ENCODE measurements at places on chromosomes 12 and 14.

DNA sequence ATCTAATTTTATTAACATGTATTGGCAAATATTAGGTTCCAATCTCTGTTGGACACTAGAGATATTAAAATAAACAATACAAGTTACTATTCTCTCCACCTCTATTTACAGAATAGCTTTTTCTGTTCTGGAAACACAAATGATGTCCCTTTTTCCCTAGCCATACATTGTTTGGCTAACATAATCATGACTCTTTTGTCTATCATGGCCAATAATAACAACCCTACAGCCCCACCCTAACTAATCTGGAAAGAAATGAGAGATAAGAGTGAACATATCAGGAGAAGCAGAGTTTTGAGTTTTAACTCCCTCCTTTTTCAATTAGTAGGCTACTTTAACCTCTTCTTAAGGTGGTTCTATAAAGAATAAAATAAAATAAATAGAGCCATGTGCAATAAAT, 40.2 kb downstream of the RASSF9 start:
- no peak for DNase-seq

GRCh38 chr12:81339071-81339470, 261.2 kb downstream of the ACSS3 start:
- no peak for DNase-seq

DNA sequence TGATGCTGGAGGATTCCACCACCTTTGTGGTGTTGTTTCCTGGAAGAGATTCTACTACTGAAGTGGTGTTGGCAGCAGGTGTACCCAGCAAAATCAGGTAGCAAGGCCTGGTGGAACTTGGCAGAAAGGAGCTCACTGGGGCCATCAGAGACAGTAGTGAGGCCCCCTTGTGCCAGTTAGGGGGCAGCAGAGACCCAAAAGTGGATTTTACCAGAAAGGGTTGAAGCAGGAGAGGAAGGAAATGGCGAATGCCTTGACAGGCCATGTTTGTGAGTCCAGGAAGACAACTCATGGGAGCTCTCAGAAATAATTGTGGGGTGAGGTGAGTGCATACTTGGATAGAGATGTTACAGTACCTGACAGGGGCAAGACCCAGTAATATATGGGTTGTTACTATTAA, 137.7 kb upstream of the FGD4 start:
- no peak for DNase-seq

DNA sequence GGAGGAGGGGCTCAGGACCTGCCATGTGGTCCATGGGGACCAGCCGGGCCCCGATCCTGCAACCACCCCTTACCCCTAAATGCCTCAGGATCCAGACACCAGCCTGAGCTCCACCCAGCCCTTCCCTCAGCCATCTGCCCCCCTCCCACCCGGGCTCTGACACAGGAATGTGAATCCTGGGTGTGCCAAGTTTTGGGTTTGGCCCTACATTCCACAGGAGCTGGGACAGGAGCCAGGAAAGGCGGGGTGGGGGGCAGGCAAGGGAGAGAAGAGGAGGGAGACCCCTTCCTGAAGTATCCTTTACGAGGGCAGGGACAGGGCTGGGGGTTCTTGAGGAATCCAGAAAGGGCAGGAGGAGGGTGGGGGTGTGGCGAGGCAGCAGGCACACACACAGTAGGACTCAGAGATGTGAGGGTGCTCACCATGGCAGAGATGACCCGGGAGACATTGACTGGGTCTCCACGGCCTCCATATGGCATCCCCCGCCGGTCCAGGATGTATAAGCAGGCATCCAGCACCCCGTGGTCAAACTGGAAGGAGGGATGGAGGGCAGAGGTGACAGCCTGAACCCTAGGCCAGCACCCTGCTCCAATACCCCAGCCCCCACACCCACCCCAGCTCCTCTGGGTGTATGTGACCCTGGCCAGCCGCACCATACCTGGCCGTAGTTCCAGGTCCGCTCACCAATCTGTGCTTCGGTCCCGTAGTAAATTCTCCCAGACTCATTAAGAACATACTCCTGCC, 3.5 kb downstream of the TGM1 start:
- no peak for DNase-seq

DNA sequence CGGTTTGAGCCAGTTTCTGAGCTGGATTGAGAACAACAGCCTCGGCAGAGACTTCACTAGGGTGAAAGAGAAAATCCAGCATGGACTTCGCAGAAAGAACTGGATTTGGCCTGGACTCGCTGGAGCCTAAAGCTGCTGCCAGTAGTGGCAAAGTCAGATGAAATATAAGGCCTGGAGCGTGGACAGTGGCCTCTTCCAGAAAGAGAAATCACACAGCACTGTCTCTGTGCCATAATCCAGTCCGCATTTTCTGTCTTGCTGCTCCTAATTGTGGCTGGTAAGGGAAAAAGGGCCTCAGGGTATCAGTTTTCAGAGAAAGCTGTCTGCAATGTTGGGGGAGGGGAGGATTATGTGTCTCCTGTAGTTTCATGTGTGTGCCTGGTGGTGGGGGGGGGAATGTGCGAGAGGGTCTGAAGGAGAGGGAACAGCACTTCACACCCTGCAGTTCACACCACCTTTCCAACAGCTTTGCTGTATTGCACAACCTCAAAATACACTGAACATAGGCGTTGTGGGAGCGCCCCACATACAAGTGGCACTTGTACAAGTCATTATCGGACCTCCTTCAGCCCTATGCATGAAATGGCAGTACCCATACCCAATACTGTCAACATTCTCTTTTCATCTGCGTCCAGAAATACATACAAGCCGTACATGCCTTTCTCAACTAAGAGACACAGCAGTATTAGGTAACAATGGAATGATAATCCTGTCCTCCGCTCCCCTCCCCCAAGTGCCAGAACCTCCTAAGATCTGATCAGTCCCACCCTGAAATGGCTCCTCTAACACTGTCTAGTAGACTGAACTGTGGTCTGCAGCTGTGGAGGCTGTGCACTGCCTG, 107.5 kb upstream of the ATF7IP start:
- DNase-seq: no peak

DNA sequence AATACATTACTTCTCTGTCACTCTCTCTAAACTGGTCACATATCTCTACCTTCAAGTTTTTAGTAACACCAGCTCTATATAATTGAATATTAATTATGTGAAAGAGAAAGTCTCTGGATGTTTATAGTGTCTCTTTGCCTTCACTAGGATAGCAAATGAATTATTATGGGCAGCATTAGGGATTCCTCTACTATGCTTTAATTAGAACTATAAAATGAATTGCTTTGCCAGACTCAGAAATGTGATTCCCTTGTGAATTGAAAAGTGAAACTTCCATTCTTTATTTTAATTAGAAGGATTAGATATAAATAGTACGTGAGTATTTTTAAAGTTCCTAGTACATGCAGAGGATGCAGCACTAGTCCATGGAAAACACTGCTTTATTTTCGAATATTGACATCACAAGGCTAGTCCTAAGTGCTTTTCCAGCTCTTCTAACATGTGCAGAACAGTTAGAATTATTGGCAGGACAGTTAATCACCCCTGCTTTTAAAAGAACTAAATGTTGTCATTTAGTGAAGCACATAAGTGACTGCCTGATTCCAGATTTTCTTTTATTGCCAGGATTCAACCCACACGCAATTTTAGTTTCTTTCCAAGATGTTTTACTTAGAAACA, 23.0 kb upstream of the REP15 start:
- DNase-seq: no peak

GRCh38 chr12:1797991-1798640, 22.2 kb upstream of the LRTM2 start:
- DNase-seq: no peak

GRCh38 chr14:81562818-81563217, 29.2 kb upstream of the SEL1L start:
- DNase-seq: no peak

GRCh38 chr14:44369401-44370123, 137.5 kb downstream of the FSCB start:
- DNase-seq: no peak

DNA sequence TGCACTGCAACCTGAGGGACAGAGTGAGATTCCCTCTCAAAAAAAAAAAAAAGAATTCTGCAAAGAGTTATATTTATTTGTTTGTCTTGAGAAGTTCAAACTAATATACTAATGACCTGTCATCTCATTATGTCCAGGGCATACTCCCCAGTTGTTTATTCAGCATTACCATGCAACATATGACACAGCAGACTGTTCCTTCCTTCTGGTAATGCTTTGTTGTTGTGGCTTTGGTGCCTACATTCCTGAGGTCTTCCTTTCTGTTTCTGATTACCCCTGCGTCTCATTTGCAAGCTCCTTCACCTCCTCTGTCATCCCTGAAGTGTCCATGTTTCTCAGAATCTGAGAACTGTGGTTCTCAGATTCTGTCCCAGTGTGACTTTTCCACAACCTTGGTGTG, 55.3 kb downstream of the DERA start:
- DNase-seq: no peak

DNA sequence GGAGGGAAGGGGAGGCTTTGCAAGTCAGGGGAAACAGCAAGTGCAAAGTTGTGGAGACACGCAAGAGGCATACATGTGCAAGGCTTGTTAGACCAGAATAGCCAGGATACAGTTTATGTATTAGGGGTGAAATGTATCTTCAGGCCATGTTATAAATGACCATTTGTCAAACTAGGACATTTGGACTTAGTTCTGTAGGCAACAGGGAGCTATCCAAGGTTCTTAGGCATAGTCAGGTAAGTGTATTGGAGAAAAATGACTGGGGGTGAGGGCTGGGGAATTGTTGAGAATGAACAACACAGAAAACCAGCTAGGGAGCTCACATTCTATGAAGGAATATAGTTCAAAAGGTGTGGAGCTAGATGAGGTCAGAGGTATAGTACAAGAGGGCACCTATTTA, 42.5 kb downstream of the TPH2 start:
- no peak for DNase-seq

- no peak for DNase-seq
Measured at GRCh38 chr12:40261937-40262336, 37.1 kb downstream of the LRRK2 start.

DNA sequence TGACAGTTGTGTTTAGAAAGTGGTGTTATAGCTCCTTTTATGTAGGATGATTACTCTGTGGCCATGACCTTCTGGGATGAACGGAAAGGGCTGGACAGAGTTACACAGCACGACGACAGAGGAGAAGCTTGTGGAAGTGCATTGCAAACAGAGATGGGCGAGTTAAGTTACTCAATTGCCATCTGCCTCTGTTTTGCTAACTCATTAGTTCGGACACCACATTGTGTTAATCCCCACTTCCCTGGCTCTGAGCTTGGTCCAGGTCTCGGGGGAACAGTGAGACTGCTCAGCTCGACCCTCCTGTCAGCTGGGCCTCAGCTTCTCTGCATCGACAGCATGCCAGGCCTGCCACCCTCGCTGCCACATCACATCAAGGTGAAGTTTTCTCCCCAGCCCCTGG, 408.0 kb downstream of the ZFP36L1 start:
- no peak for DNase-seq

- no peak for DNase-seq
Measured at GRCh38 chr14:92783813-92784431, 10.2 kb upstream of the GOLGA5 start.

DNA sequence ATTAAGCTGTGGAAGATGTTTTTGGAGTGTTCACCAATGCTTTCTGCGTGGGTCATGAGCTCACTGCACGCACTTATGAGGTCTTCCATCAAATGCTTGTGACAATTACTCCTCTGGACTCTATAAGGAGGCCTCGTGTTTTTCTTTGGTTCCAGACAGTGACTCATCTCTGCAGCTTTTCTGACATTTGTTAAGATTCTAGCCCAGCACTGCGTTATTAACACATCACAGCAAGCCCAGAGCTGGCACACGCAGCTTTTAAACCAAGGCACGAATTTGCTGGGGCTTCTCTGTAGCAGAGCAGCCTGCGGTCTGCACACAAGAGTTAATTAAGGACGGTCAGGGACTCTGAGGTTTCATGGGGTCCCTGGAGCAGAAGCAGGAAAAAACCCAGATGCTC, 16.9 kb downstream of the MEG3 start:
- no peak for DNase-seq

GRCh38 chr12:34244608-34245007, 222.3 kb downstream of the ALG10 start:
- DNase-seq: no peak

GRCh38 chr14:63164108-63164683, 40.0 kb upstream of the RHOJ start:
- no peak for DNase-seq

DNA sequence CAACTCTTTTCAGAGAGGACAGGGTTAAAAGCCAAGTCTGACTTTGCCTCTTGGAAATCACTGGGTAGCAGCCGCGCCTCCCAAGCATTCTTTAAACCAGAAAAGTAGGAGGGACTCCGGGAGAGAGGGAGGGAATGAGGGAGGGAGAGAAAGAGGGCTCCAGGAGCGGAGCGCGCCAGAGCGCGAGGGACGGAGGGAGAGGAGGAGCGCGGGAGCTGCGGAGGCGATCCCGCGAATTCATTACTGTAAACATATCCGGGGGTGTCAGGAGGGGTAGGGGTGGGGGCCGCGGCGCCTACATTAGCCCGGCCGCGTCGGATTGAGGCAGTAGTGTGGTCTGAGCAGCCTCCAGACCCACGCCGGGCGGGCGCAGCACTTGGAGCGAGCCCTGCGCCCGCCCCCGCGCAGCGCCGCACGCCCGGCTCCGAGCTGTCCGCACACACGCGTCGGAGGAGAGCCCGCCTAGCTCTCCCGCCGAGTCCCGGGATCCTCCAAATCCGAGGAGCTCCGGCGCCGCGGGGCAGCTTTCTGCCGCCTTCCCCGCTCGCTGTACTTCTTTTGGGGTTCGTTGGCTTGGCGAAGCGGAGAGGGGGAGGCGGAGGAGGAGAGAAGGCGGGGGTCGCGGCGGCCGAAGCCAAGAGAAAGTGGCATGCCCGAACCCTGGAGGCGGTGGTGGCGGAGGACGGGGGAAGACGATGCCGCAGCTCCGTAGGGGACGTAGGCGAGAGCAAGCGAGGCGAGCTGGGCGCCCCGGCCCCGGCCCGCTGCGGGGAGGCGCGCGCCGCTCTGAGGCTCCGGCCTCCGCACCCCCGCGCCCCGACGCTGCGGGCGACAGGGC, 3.3 kb downstream of the FLRT2 start:
- DNase-seq: no peak

DNA sequence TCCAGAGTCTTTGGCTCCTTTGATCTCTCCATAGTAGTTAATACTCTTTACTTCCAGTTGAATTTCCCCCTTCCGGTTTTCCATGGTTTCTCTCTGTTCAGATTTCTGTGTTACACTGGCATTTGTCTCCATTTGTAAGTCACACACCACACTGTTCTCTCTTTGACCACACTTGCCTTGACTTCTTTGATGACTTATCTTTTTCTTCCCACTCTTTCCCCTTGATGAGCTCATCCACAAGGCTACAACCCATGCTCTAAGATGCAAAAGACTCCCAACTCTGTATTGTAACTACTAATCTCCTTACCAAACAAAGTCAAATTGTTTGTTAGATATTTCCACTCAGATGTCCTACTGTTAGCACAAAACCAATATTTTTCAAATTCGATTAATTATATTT, 242.7 kb upstream of the E2F7 start:
- DNase-seq: no peak

- DNase-seq: no peak
Measured at GRCh38 chr14:92998946-92999345, 76.0 kb downstream of the CHGA start.

All from cortex of kidney (tissue), 1 donor.